Activated gamma-delta T cell treated with Interleukin-2 at 50 U/mL for 16 hours (primary cell): ENCODE measurements at places on chromosomes 4 and X.

- DNase-seq = peak; percentile 26
Measured at GRCh38 chrX:40061871-40062524, 35.8 kb downstream of the BCOR start.

- peak; percentile 55 for DNase-seq
Measured at GRCh38 chr4:80173401-80173800, 23.9 kb upstream of the PRDM8 start.

- no peak for DNase-seq
Measured at GRCh38 chr4:73075832-73076231, 6.3 kb upstream of the COX18 start.

DNA sequence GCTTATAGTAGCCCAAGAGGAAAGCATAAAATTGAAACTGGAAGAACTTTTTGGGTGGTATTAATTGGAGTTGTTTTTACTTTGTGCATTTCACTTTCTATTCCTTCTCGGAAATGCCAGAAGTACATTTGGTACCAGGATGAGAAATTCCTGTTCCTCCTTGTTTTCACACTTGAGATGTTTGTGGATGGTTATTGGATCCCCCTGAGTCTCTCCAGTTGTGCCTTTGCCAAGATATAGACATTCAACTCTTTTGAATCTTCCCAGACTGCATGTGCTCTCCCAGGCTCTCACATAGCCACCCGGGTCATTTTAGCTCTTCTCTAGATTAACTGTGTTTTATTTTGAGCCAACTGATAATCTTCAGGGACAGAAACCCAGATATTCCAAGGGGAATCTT, 120.5 kb downstream of the AFF1 start:
- no peak for DNase-seq

GRCh38 chr4:97587912-97588311, 555.4 kb downstream of the STPG2 start:
- DNase-seq = no peak

DNA sequence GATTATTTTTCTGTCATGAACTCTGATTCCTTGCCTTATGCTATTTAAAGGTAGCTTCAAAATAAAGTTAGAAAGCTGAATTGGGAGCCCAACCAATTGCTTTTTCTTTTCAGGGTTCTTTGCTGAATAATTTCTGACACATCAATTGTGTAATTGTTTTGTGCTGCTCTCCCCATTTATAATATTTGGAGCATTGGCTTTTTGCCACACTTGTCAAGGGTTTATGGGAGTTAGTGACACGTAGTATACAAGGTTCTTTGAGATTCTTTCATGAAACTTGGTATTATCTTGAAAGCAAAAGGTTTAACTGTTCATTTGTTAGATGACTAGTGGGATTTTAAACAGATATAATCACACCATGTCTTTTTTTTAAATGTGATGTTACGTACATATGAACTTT, 80.9 kb downstream of the POLA1 start:
- no peak for DNase-seq

DNA sequence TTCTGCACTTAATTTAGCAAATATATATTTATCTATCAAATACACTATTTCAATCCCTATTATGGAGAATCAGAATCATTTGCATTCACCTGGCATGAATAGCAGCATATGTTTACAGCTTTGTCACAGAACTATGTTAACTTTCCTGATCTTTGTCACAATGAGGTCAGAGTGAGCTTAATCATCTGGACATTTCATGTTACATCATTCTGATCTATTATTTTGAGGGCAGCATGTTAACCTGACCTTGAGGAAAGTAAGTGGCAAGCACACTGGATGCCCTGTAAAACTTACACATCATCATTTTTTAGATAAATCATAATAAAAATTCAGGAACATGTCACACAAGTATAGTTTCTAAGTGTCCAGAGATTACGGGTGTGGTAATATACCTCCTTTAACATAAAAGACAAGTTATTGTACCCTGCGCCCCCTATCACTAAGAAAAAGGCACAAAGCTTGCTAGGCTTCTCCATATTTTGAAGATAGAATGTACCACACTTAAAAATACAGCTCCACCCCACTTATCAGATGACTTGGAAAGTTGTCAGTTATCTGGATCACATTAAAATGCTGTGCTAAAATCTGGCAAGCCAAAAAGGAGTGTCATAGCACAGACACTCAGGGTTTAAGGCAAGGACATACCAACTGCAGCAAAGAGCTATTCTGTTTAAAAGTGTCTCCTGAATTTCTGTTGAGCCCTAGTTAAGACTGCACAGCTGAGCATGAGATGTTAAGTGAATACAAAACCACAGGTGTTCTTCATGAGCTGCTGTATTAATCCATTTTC, 182.7 kb upstream of the FAT4 start:
- no peak for DNase-seq

DNA sequence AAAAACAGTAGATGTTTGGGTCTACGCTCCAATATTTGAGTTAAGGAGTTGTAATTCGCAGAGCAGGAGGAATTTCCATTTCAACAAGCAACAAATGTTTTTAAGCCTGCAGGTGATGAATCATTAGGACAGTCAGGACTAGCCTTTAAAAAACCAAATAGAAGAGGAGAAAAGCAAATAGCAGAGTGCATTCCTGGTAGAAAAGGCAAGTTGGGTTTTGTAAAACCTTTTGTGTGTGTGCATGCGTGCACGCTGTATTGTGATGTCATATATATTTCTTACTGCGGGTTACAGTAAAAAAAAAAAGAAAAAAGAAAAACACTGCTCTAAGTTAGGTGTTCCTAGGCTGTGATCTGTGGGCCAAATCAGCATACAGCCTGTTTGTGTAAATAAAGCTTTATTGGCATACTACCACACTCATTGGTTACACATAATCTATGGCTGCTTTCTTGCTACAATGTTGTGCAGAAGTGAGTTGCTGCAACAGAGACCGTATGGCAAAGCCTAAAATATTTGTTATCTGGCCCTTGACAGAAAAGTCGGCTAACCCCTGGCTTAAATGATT, 135.6 kb downstream of the MID1 start:
- DNase-seq = no peak

- DNase-seq = no peak
Measured at GRCh38 chr4:6264225-6264540, 5.5 kb upstream of the WFS1 start.

- no peak for DNase-seq
Measured at GRCh38 chr4:88333741-88334405, 44.8 kb upstream of the HERC6 start.

DNA sequence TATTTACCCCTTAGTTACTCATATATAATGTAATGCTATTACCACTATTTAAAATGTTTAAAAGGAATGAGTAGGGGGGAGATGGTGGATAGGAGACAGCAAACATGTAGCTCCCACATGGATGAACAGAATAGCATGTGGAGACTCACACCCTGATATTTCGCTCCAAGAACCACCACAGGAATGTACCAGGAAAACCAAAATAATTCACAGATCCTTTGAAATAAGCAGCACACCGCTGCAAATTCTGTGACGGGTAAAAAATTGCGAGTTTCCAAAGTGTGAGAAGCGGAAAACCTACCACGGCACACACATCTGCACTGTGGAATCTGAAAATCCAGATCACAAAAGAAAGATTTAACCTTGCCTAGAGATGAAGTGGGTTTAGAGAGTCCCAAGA, 428.2 kb downstream of the TLL1 start:
- DNase-seq = no peak

DNA sequence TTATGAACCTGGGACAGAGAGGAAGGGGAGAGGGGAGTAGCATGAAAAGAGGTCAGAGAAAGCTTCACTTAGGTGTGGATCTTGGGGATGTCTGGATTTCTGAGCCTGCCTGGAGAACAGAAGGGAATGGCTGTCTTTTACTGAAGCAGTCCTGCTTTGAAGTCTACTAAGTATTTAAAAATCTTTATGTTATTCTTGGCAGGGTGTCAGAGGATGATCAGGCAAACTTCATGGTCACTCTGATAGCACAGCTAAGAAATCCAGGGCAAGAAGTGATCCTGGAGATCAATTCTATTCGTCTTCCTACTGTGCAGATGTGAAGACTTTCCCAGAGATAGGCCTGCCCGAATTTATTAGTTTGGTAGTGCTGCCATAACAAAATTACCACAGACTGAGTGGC, 464.4 kb upstream of the BOD1L1 start:
- DNase-seq = no peak

GRCh38 chr4:101730291-101731117, 60.0 kb upstream of the BANK1 start:
- peak; percentile 23 for DNase-seq
